Activated naive CD4-positive, alpha-beta T cell (primary cell): ENCODE measurements at places on chromosomes 2 and 18.

DNA sequence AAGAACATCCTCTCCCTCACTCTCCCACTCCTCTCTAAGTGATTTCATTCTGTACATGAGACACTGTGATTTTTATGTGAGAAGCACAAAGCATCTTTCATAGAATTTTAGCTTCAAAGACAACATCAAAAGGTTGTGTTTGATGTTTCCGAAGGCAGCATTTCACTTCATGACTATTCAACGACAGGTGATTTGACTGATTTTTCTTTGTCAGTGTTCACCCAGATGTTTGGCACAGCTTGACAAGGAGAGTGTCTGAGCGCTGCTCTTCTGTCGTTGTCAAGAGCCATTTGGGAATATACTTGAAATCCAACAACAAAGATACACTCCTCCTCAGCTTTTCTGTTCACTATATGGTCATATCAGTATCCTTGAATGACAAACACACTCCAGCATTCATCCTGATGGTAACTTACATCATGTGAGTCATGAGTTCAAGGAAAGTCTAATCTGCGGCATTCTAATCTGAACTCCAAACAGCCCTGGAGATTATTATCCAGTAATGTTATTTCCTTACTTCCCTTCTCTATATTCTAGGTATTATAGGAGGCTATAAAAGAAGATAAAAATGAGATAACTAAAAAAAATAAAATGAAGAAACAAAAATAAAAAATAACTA, 45.9 kb upstream of the ST6GAL2 start:
- DNase-seq, result no peak

GRCh38 chr2:95329891-95330793, 33.0 kb downstream of the KCNIP3 start:
- no peak for DNase-seq

DNA sequence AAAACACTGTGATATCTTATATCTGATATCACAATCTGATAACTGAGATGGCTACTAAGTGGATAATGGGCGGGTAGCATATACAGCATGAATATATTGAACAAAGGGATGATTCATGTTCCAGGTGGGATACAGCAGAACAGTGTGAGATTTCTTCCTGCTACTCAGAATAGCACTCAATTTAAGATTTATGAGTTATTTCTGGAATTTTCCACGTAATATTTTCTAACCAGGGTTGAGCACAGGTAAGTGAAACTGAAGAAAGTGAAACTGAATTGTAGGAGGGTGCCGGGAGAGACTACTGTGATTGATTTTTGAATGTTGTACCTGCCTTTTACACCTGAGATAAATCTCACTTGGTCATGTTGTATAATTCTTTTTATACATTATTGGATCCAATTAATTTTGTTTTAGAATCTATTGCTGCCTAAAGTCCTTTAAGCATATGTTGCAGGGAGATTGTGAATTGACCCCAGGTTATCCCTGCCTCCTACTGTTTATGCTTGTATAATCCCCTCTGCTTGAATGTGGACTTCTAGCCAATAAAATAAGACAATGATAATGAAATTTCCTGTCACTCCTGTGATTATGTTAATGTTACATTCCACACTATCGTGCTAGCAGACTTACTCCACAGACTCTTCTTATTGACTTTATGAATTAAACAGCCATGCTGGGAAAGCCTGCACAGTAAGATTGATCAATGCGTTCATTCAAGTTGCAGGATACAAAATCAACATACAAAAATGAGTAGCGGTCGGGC, 67.6 kb upstream of the RBBP8 start:
- no peak for DNase-seq

GRCh38 chr2:120468136-120468535, 122.2 kb downstream of the INHBB start:
- no peak for DNase-seq

DNA sequence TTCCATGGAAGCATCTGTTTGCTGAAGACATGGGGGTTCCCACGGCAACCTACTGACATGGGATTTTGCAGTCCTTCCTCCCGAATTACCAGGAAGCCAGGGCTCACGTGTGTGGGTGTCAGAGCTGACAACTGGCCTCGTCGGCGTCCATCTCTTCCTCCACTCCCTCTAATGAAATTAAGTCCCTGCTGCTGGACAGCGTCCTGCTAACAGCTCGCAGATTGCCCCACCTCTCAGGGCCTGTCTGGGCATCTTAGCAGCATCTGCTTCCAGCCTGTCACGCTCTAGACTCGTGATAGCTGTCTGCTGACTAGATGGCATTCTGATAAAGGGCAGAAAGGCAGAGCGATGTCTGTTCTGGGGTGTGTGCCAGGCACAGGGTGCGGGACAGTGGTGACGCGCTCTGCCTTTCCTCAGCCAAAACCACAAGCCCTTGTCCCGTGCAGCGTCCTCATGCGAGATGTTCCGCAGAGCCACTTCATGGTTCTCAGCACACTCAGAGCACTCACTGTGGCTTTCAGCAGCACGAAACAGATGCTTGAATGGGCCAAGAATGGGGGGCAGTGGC, 161.1 kb downstream of the ARL4C start:
- peak; percentile 7 for DNase-seq

GRCh38 chr18:58788971-58789875, 75.5 kb upstream of the ZNF532 start:
- no peak for DNase-seq

DNA sequence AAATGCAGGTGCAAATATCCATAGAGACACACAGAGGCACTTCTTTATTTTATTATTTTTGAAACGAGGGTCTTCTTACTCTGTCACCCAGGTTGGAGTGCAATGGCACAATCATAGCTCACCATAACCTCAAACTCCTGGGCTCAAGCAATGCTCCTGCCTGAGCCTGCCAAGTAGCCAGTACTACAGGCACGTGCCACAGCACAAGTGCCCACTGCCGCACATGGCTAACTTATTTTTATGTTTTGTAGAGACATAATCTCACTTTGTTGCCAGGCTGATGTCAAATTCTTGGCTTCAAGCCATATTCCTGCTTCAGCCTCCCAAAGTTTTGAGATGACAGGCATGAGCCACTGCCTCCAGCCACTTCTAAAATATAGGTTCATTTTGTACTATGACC, 537.6 kb downstream of the THSD7B start:
- DNase-seq, result no peak

DNA sequence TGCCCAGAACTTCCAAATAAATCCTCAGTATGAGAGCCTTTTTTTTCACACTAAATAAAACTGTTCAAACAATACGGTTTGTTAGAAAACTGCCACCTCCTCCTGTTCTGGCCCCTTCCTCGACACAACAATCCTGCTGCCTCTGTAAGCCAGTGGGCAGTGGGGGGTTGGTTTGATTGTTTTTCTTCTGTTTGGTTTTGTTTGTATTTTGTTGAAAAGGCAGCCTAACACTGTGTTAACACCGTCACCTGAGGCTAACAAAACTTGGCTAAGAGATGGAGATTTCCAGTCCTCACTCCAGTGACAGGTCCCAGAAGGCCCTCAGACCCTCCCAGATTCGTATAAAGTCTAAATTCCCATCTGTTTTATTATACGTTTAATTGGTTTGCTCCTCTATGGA, 402.1 kb downstream of the ZNF521 start:
- DNase-seq, result no peak
